ENCODE measurements at places on chromosomes 3 and 15. TPM values are rescaled to one million over a fixed set of nuclear protein-coding genes. Genes with fewer than 3 reads are reported as not detected.

Gene MUC13
- not detected for total RNA-seq

Gene WDR93
- total RNA-seq, result not detected

Gene MME
- not detected for total RNA-seq

Gene MEX3B
- 0.57 TPM for total RNA-seq

Gene CHRD
- total RNA-seq, result not detected

Gene ROPN1
- not detected for total RNA-seq

Gene FAM3D
- total RNA-seq, result not detected

DNA sequence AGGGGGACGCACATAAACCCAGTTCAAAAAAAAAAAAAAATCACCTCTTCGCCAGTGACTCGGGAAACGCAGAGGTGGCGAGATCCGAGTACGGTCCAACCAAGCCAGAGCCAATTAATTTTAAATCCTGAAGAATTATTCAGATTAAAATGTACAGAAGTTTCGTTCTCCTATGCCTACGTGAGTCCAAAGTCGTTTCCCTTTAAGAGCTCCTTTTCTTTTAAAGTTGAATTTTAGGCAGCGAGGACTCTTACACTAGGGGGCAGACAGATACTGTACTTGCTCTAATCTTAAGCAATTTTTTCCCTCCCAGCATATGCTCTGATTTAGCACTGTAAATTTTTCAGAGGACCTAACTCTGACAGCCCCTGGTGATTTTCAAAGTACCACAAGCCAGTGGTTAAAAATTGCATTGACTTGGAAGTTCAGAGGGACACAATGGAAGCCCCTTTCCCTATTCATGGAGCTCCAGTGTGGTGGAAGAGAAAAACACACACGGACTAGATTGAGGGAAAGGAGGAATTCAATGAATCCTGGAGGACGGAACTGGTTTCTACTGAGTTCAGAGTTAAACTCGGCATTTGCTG is 3.3 kb upstream of the NR2F2 start:
- H3K4me3 ChIP-seq, result no peak overlapping the region
- no peak overlapping the region for H3K27ac ChIP-seq
- H3K36me3 ChIP-seq, result peaks cover 1% of the 10 kb centered on the region
- DNase-seq, result no peak
- peaks cover 76% of the 10 kb centered on the region for H3K27me3 ChIP-seq

DNA sequence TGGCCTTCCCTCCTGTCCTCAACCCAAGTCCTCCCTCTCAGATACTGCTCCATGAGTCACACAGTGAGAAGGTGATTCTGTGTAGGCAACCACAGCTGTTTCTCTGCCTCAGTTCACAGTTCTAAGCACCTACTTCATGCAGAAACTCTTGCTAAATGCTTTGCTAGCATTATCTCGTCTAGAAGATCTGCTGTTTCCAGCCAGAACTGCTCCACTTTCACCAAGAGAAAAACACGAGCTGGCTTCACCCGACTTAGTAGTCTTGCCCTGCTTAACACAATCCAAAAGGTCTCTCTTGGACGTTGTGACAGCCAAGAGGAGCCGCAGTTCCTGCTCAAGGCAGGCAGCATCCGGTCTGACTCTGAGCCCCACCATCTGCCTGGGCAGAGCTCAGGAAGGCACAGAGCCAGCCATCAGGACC is 272.1 kb downstream of the UACA start:
- H3K4me1 ChIP-seq, result peaks cover 69% of the 10 kb centered on the region
- peak overlapping the region; percentile 95 for H3K27ac ChIP-seq
- no peaks in the 10 kb centered on the region for H3K36me3 ChIP-seq
- peak; percentile 55 for DNase-seq
- H3K27me3 ChIP-seq, result peaks cover 1% of the 10 kb centered on the region

- no peak overlapping the region for H3K27ac ChIP-seq
- H3K27me3 ChIP-seq, result peaks cover 5% of the 10 kb centered on the region
- DNase-seq, result no peak
These were observed 19.4 kb downstream of the CCR1 start for GRCh38 chr3:46188708-46189107.

GRCh38 chr3:133527081-133527715 is 46.3 kb upstream of the CDV3 start:
- no peak overlapping the region for H3K27ac ChIP-seq
- H3K36me3 ChIP-seq, result no peaks in the 10 kb centered on the region
- no peaks in the 10 kb centered on the region for H3K27me3 ChIP-seq
- H3K4me3 ChIP-seq, result no peak overlapping the region

DNA sequence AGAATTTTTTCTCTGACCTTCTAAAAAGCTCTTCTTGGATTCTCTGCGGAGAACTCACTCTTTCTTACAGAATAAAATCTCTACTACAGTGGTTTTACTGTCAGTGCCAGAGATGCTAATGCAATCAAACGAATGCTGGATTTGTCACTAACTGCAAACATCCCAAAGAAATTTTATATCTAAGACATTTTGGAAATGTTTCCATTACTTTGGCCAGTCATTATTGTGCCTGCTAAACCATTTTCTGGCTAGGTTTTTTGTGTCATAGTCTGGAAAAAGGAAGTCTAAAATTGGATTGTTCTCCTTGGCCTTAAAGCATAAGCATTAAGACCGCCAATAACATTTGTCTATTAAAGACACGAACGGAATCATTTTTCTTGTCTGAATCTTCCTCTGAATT is 54.0 kb downstream of the PLOD2 start:
- H3K4me3 ChIP-seq, result no peak overlapping the region
- H3K27me3 ChIP-seq, result no peaks in the 10 kb centered on the region
- no peak overlapping the region for H3K27ac ChIP-seq
- no peak for DNase-seq
- no peaks in the 10 kb centered on the region for H3K4me1 ChIP-seq
- H3K36me3 ChIP-seq, result no peaks in the 10 kb centered on the region

DNA sequence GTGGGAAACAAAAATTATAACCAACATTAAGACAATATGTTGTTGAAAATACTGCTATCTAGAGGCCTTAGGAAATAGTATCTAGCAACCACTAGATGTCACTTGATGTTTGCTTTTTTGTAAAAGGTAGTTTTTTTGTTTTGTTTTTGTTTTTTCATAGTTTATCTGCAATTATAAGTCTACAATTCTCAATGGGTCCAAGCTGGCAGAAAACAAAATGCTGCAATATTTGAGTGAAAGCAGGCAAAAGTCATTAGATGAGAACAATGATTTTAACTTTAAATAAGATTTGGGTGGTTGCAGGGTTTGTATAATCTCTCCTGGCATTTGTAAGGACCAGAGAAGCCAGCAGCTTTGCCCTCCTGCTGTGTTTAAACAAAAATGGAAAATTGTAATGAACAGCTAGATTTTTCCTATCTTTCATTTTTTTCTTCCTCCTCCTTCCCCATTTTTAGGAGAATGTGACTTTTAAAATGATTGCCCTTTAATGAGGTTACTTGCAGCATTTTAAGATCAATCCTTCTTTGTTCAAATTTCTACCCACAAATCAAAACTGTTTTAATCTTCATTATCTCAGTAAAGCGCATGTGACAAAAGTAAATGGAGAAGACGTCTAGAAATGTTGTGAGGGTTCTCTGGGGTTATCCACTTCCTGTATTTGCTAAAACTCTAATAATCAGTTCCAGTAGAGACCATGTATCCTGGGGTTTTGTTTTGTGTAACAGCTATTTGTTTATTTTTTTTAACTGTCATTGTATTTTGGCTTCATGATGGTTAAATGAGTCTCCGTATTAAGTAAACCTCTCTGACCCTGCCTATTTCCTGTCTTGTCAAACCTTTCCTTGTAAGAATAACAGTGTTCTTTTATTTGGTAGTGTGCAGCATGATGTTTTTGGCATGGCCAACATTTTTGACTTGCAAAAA is 27.3 kb downstream of the DUT start:
- H3K36me3 ChIP-seq, result no peaks in the 10 kb centered on the region
- DNase-seq, result no peak

DNA sequence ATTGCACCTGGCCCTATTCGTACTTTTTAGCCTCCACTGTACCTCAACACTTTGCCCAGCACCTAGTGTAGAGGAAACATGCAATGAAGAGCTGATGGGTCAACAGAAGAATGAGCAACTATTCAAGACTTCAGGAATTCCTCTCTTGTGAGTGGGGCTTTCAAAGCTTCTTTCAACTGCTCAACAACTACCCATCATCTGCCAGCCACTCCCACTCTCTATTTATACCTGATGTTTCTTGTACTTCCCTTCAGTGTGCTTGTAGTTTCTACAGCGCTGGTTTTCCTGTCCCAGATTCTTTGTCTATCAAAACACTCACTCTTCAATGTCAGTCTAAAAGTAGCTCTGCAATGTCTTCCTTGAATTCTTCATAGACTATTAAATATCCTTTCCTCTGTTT is 168.3 kb upstream of the LPP start:
- H3K27ac ChIP-seq, result no peak overlapping the region
- no peak for DNase-seq
- peaks cover 36% of the 10 kb centered on the region for H3K4me1 ChIP-seq

GRCh38 chr3:188316723-188317070 is 162.7 kb downstream of the LPP start:
- H3K27ac ChIP-seq, result no peak overlapping the region
- peaks cover 3% of the 10 kb centered on the region for H3K36me3 ChIP-seq
- peaks cover 17% of the 10 kb centered on the region for H3K4me1 ChIP-seq
- H3K4me3 ChIP-seq, result no peak overlapping the region
- H3K27me3 ChIP-seq, result no peaks in the 10 kb centered on the region

All from activated naive CD4-positive, alpha-beta T cell treated with anti-CD3 and anti-CD28 coated beads for 36 hours (primary cell).